ENCODE measurements at places on chromosomes 2 and 18.
A peak's percentile ranks its signal among the peaks of the same experiment; 100 is the strongest.

DNA sequence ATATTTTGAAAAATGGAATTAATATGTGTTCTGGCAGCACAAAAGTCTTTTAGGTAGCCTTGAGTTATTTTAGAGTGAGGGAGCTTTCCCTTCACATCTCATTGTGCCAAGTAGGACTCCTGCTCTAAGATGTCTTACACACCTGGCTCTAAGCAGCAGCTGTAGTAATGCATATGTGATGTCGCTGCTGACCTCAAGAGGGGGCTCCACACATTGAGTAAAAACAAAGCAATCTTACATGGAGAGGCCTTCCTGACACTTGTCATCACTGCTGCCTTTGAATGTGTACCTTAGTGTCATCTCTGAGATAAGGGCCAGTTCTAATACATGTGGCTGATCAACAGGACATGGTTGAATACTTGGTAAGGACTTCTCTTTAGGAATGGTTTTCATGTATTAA lies 75.8 kb downstream of the ACTR3 start:
- no peak for DNase-seq

- DNase-seq = no peak
These were observed 211.8 kb downstream of the NEDD4L start for GRCh38 chr18:58255701-58256311.

GRCh38 chr2:208266936-208267335 lies 881 bp downstream of the PIKFYVE start:
- DNase-seq = no peak

DNA sequence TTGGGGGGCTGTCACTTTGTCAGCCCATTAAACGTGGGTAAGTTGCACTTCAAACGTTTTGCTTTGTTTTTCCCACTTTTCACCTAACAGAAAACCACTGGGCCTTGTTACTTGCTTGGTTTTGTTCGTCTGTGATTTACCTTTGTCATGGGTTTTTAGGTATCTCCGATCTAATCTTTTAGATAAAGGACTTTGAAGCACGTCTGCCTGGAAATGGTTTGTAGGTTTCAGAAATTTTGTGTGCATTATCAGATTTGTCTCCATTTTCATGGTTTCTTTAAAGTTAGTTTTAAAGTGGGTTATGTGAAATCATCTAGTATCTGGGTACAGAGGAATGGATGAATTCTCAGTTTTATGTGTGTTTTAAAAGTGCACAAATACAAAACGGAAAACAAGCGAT lies 6.4 kb downstream of the CTDP1 start:
- DNase-seq = no peak

DNA sequence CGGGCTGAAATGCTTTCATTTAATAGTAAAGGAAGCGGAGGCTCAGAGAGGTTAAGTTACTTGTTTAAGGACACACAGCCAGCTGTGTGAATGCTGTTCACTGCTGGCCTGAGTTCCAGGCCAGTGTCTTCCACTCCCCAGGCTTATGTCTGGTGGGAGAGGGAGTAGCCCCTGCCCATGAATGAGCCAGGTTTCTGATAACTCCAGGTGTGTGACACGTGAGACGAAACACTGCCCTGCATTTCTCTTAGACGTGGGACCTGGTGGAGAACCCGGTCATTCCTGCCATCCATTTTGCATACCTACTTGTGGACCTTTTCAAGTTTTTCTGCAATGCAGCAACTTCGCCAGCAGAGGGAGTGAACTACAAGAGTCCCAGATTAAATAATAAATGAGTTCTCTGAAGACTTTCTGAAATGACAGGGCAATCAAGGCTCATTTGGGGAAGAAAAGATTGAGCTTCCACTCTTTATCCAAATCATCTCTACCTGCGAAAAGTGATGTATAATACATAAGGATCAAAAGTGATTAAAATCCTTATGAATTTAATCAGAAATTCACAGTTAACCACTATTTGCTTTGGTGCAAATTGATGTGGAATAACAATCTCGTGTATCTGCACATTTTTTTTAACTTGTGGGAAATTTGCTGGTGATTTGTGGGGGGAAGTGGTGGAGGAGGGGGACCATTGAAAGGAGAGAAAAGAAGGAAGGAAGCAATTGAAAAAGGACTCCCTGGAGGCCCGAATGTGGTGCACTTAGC lies 79.4 kb upstream of the ASB18 start:
- peak; percentile 12 for DNase-seq

GRCh38 chr2:98548920-98549818 lies 59.1 kb downstream of the COA5 start:
- no peak for DNase-seq

DNA sequence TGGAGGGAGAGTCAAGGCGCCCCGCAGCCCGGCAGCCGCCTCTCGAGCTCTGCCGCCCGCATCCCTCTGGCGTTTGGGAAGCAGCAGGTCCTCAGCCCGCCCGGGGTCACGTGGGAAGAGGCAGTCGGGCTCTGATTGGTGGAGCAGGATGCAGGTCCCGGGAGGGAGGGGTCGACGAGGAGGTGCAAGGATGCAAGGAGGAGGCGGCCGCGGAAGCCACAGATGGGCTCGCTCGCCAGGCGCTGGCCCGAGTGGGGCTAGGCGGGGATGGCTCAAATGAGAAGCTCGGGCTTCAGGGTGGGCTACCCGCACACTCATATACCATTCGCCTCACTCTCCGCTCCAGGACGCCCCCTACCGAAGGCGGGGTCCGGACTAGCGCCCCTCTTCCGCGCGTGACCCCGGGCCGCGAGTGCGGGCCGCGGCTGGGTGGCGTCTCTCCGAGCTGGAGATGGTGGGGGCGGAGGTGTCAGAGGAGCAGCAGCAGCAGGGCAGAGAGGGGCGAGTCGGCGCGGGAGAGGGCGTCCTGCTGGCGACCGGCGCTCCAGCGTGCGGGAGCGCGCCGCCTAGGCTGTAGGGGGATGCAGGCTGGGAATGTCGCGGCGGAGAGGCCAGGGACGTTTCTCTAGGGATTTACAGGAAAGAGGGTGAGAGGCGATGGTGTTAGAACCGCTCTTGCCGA lies at the start of gene TMEFF2:
Gene TMEFF2 (minus strand): TSS at position 68 of the 682 bp plus-strand sequence. CDS start 409 bp downstream, outside the sequence.
- DNase-seq = no peak

- DNase-seq = no peak
These were observed 193.4 kb downstream of the SOX11 start for GRCh38 chr2:5885451-5886173.

DNA sequence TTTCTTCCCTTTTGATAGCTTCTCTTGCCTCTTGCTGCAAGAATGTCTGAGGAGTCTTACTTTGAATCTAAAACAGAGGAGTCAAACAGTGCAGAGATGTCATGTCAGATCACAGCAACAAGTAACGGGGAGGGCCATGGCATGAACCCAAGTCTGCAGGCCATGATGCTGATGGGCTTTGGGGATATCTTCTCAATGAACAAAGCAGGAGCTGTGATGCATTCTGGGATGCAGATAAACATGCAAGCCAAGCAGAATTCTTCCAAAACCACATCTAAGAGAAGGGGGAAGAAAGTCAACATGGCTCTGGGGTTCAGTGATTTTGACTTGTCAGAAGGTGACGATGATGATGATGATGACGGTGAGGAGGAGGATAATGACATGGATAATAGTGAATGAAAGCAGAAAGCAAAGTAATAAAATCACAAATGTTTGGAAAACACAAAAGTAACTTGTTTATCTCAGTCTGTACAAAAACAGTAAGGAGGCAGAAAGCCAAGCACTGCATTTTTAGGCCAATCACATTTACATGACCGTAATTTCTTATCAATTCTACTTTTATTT lies 133.5 kb upstream of the CDCA7 start:
- DNase-seq = no peak

DNA sequence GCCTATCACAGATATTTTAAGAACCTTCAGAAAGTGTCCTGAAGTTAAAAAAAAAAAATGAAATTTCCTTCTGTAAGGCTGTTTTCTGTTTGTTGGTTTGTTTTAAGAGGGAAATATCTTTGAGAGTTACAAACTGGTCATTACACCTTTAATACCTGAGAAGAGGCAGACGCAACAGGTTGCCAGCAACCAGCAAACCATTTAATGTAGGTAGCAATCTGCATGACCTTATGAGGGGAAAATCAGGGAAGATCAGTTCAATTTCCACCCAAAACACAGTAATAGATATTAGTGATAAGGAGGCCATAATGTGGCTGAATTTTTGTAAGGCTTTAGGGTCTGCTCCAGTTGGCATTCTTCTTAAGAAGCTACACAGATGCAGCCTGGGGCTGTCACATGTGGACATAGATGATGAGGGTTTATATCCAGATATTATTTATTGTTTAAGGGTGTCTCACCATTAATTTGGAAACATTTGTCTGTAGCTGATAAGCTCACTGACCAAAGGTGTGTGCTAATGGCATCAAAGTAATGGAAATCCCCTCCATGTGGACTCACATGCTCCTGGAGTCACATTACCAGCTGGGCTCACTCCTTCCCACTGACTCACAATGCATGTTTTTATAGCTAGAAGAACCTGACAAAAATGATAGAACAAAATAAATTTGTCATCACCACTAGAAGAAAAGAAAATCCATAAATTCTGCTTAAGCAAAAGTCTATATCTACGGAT lies 83.5 kb upstream of the DTNA start:
- DNase-seq = no peak

DNA sequence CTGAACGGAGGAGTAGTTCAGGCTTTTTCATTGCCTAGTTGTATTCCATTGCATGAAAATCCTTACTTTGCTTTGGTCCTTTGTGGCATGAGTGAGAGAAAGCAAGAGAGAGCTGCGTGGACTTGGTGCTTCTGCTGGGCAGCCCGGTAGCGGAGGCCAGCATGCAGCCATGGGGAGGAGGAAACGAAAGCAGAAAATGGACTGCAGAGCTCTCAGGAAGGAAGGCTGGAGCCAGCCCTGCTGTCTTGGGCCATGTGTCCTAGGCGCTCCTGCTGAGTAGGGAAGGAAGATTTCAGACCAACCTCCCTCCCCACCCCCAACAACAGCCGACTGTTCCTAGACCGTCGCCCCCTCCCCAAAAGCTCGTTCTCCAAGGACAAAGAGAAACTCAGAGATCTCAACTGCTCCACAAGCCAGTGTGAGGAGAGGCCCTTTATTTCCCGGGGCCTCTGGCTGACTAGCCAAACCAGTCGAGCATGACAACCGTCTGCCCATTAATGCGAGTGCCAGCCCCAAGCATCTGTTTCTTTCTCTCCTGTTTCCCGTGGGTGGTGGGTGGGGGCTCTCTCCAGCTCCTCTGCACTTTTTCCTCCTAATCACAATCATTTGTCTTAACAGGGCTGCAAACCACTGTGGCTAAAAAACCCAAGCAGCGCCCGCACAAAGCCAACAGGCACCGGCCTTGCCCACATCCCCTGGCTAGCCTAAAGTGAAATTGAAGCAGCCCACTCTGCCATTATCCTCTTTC lies 66.8 kb upstream of the FZD7 start:
- DNase-seq = no peak

DNA sequence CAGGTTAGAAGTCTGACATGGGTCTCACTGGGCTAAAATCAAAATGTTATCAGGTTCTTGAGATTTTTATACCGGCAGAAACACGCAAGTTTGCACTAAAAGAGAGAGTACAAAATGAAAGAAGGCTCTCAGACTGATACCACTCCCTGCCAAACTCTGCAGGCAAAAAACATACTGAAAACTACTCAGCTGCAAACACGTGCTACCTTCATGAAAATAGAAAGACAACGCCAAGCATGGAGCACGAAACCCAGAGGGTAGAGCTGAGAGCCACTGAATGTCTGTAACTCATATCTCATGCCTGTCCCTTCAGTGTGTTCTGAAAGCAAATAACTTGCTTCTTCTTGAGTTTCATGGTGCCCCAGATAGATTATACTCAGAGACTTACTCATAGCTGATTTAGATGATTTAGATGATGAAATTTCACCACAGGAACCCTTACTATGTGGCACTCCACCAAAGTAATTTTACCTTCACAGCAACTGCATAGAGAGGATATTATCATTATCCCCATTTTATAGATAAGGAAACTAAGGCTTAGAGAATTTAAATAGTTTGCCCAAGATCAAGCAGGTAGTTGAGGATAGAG lies 313.0 kb upstream of the SLC39A10 start:
- DNase-seq = no peak

- DNase-seq = no peak
These were observed 21.7 kb upstream of the NRP2 start for GRCh38 chr2:205660521-205661124.

DNA sequence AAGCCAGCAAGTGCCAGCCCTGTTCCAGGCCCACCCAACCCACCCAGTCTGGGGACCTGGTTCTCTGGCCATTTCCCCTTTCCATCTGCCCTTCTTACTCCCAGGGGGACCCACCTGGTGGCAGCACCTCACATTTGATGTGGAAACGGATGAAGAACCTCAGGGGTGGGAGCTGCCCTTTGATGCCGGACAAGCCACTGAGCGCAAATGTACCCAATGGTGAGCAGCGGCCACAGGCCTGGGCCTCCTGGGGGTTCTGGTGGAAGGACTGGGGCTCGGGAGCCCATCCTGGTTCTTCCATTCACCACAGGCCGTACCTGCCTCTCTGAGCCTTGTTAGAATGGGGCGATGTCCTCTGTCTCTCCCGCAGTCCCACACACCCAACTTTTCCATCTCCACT lies 84.7 kb downstream of the EPAS1 start:
- DNase-seq = no peak

- no peak for DNase-seq
These were observed 188.9 kb upstream of the ITGA4 start for GRCh38 chr2:181268174-181268867.

- no peak for DNase-seq
These were observed 294.5 kb downstream of the CNTNAP5 start for GRCh38 chr2:124319577-124319976.

GRCh38 chr2:36357847-36358659 lies 2.5 kb downstream of the CRIM1 start:
- no peak for DNase-seq

DNA sequence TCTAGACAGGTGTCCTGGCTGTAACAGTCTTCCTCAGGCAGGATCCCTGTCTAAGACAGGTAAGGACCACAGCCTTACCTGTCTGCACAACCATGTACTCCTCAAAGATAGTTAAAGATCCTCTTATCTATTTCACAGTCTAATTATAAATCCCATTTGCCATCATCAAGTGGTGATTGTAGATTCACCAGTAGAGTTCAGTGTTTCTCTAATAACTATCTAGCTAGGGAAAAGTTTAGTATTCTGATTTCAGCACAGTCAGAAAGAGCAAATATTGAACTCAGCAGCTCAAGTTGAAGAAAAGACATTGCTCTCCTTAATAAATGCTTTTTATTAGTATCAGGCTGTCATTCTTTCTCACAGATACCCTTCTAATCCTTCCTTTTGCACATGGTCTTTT lies 1305.5 kb upstream of the NXPH2 start:
- DNase-seq = no peak

GRCh38 chr18:49849331-49850217 lies 36.2 kb upstream of the ACAA2 start:
- DNase-seq = no peak

GRCh38 chr2:105449076-105449475 lies 50.2 kb upstream of the FHL2 start:
- no peak for DNase-seq

GRCh38 chr2:61658841-61659780 lies 121.0 kb upstream of the XPO1 start:
- DNase-seq = no peak

Data from stimulated activated CD4-positive, alpha-beta T cell treated with anti-CD3 and anti-CD28 coated beads, Interleukin-1b, Interleukin-23, amount 100 ng/mL, for 1 hour (primary cell).